ENCODE measurements at places on chromosomes 2 and 18.

GRCh38 chr2:10034333-10035052 lies 8.9 kb upstream of the KLF11 start:
- DNase-seq: no peak

- no peak for DNase-seq
These were observed 37.7 kb downstream of the NETO1 start for GRCh38 chr18:72830109-72830508.

DNA sequence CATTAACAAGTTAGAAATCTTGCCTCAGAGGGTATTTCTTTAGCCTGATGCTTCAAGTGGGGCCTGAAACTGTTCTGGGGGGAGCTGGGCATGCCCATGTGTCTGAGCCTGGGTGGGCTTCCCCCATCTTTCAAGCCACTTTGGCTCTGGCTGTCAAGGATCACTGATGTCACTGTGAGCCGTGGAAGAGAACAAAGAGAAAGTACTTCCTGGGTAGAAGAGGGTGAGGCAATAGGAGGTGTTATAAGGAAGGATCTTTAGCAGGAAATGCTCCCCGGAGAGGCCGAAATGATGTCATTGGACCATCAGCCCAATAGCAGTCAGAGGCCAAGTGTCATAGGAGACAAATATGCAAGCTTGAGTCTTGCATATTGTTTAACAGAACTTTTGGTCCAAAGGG lies 228.4 kb upstream of the MEX3C start:
- no peak for DNase-seq

DNA sequence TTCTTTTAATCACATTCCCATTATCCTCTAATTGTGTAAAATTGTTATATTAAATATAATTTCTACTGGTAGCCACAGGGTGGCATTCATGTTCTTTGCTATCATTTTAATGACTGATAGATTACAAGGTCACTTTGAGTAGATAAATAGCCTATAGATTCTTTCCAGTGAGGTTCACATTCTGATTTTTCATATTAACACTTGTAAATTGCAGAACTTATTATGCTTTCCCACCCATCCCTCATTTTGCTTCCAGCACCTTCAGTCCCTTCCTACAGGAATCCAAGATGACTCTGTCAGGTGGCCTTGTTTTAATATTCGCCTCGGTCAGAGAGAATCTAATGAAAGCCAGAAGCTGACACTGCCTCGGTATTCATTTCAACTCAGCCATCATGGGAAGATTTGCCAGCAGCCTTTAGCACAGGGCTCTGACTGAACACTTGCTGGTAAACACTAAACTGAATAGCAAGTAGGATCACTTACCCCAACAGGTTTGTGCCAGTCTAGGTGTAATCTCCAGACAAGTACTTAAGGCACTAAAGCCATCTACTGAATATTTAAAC lies 101.2 kb upstream of the FSHR start:
- no peak for DNase-seq

- no peak for DNase-seq
These were observed 1.5 kb downstream of the ARL5A start for GRCh38 chr2:151826737-151827157.

DNA sequence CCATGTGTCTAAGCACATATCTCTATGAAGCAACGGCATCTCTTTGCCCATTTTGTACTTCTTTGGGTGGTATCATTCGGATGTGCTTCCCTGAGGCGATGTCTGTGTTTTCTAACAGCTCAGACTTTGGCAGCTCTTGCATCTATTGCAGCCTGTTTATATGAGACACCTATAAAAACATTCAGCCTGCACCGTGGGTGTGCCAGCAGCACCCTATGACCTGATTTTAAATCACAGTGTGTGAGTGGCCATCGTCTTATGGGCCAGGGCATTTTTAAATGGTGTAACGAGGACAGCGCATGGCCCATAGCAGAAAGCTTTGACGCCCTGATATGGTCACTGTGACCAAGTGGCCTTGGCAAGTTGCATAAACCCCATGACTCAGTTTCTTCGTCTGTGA lies 12.9 kb downstream of the NPAS2 start:
- DNase-seq: no peak

GRCh38 chr2:4930704-4931103 lies 761.5 kb upstream of the SOX11 start:
- no peak for DNase-seq

All from stimulated activated CD8-positive, alpha-beta memory T cell treated with anti-CD3 and anti-CD28 coated beads, Interleukin-7, amount 100 ng/mL, for 4 hours (primary cell).